ENCODE measurements at places on chromosomes 6 and 20. TPM values are rescaled to one million over a fixed set of nuclear protein-coding genes. Genes with fewer than 3 reads are reported as not detected.
A peak's percentile ranks its signal among the peaks of the same experiment; 100 is the strongest.

HIVEP2 gene
- total RNA-seq: 5.3 TPM

COL12A1 gene
- total RNA-seq: not detected

MKKS gene
- 4.2 TPM for total RNA-seq

MAP1LC3A gene
- 9.3 TPM for total RNA-seq

TUBB2B gene
- 2.5 TPM for total RNA-seq

PPP1R3G gene
- 0.03 TPM for total RNA-seq

SFTA2 gene
- total RNA-seq: 4.7 TPM

FOXS1 gene
- total RNA-seq: not detected

GRCh38 chr6:41655176-41655575 lies 16.9 kb downstream of the MDFI start:
- no peak for DNase-seq

DNA sequence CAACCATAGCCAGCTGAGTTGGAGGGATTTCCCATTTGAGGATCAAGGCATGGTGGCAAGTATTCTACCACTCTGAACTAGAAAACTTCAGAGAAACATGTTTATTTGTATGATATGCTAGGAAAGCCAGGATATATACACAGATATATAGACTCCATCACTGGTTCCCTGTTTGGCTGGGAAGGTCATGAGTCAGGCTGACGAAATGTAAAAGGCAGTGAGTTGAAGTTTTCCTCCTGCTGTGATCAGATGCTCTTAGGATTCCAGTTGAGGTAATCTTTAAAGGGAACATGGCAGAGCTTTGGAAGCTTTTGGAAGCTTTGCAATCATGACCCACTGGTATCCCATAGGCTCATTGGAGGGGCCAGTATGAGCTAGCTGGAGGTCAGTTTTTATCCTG lies 1369.1 kb downstream of the EPHA7 start:
- DNase-seq: no peak

DNA sequence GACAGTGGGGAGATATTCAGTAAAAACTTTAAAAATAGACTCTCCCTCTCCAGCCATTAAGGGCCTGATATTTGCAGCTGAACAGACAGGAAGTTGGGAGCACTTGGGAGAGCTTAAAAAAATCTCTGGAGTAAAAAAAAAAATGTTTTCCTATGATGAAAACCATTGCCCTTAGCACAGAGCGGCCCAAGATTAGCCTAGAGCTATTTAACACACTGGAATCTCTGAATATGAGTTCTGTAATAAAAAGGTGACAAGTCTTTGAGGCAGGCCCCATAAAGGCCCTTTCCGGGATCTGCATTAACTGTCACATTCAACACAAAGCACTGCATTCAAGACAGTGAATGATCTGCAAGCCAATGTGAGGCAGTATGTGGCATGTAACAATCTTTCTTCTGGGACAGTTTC lies 393.7 kb downstream of the ZFAND3 start:
- no peak for DNase-seq

GRCh38 chr6:1143655-1144054 lies 168.2 kb upstream of the FOXQ1 start:
- DNase-seq: no peak

DNA sequence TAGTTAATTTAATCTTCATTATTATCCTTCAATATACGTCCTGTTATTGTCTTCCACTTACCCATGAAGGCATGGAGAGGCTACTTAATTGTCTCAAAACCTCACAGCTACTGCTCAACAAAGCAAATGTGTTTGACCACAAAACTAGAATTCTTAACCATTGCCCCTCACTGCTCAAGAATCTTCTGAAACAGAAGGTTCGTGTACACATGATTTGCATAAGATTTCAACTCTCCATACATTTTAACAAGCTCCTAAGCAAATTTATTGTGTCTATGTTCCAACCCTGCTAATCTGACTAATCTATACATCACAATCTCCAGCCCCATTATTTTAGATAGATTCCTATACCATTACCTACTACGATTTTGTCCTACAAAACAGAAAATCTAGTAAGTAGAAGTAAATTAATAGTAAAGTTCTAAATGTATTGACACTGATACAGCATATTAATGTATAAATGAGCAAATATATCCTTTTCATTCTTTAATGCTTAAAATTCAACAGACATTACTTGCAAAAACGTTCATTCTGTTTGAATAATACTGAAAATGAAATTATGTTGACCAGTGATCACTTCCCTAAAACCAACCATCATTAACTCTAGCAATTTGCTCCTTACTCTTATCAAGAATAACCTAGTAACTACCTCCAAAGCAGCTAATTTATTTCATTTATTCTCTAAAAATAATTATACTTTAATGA lies 89.7 kb upstream of the RNF217 start:
- no peak for DNase-seq

DNA sequence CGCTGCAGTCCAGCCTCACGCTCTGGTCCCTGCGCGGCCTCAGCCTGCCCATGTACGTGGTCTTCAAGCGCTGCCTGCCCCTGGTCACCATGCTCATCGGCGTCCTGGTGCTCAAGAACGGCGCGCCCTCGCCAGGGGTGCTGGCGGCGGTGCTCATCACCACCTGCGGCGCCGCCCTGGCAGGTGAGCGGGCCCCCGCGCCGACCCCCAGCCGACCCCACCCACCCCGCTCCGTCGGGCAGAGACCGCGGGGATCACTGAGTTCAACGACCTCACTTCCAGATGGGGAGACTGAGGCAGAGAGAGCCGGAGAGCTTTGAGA lies 545 bp downstream of the SLC35D3 start:
- DNase-seq: no peak

DNA sequence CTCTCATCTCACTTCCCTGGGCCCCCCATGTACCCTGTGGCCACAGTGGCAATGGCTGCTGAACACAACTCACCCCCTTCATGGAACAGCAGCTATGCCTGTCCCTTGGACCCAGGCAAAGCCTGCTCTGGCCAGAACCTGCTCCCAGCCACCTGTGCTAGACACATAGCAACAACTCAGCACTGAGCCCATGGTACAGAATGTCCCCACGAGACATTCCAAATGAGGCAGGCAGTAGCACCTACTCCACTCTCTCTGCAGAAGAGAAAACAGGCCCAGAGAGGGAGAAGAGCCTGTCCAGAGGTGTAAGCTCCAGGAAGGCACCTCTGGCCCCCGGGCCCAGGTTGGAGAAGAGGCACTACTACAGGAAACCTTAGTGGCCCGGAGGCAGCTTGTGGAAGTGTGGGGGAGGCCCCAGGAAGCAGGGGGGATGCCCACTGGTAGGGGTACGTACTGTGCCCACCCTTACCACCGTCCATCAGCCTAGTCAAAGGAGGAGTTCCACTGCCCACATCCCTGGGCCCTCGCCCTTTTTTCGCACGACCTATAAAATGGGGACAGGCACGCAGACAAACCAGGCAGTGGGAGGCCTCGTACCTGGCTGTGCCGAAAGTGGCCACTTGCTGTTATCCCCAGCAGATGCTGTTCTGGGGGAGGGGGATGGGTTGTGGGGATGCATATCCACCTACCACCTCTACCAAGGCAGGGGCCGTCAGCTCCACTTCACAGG lies 97.2 kb downstream of the ASXL1 start:
- DNase-seq: no peak

DNA sequence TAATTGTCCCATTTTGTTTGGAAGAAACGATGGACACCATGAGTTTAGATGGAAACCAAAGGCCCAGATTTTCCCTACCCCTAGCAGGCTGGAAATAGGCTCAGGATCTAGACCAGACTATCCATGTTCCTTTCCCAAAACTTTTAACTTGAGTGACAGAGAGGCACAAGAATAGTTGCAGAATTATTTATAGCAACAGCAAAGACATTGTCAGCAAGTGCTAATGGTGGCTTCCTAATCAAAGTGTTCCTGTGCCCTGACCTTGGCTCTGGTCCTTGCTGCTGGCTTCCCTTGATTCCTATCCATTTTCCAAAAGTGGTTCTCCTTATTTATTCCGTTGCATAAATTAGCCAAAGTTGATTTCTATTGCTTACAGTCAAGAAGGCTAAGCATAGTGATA lies 103.1 kb downstream of the RNGTT start:
- DNase-seq: no peak

DNA sequence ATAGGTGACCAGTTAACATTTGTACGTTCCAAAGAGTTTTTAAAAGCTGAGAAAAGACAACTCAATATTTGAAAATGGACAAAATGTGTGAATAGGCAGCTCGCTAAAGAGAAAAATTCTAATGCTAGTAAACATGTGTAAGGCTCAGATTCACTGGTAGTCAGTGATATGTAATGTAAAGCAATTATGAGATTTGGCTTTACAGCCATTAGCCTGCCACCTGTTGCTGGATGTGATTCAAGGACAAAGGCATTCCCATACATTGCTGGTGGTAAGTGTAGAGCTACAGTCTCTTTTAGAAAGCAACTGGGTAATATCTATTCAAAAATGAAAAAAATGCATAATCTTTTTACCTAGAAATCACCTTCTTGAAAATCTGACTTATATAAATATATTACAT lies 114.3 kb downstream of the COL19A1 start:
- no peak for DNase-seq

DNA sequence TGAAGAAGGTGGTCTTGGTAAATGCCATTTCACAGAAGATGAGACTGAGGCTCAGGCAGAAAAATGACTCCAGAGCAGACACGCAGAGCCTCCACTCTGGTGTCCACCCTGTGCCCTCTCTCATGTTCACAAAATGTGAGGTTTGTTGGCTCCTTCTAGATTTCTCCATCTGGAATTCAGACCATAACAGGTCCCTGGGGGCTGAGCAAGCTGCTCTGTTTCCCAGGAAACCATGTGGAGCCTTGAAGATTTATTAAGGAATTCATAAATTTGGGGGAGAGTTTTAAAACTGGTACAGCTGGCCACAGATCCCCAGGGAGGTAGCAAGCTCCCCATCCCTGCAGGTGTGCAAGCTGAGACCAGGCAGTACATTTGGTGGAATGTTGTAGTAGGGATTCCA lies 38.8 kb upstream of the SIRPA start:
- no peak for DNase-seq

- DNase-seq: no peak
These were observed 88.1 kb downstream of the PPP1R14C start for GRCh38 chr6:150230832-150231524.

GRCh38 chr6:49339096-49339495 lies 124.0 kb downstream of the MMUT start:
- no peak for DNase-seq

- DNase-seq: no peak
These were observed 639 bp upstream of the ZNF335 start for GRCh38 chr20:45972500-45973183.

GRCh38 chr6:113697632-113698410 lies 159.3 kb upstream of the MARCKS start:
- DNase-seq: no peak

- no peak for DNase-seq
These were observed 208.9 kb upstream of the EXOC2 start for GRCh38 chr6:901696-902460.

- no peak for DNase-seq
These were observed 92.7 kb upstream of the ARMC2 start for GRCh38 chr6:108755257-108756240.

- DNase-seq: no peak
These were observed 256.1 kb downstream of the PLCB1 start for GRCh38 chr20:8388141-8388540.

DNA sequence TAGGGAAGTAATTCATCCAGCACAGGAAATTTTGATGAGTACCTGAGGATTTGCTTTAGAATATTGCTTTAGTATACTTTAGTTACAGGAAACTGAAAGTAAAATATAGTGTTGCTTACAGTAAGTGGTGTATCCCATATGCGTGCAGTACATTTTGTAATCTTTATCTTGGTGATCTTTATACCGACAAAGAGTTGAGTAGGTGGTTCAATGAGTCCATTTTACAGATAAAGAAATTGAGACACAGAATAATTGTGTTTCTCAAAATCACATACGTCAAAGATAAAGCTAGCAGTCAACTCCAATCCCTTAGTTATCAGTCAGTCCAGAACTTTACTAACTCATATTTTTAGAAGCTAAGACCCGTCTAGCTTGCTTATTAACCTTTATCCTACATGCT lies 65.8 kb upstream of the E2F3 start:
- no peak for DNase-seq

- no peak for DNase-seq
These were observed 318.7 kb downstream of the CDH4 start for GRCh38 chr20:61570646-61571195.

- no peak for DNase-seq
These were observed 21.3 kb downstream of the ANKRD6 start for GRCh38 chr6:89454300-89454699.

DNA sequence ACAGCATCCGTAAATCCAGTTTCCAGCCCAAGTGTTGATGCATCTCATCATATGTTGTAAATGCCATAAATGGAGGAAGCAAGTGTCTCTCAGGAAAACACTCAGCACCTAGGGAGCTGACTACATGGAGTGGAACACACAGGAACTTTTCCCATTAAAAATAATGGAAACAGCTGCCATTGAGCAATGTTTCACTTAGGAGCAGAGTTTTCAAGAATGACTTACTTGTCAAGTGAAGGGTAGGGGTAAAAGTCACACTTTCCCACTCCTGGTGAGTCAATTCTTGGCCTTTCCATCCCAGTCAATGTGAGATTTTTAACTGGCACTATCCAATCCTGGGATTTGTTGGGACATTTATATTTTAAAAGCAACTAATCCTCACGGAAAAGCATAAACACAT lies 119.4 kb upstream of the ASF1A start:
- no peak for DNase-seq

- DNase-seq: peak; percentile 74
These were observed 167.7 kb downstream of the SIM1 start for GRCh38 chr6:100296810-100297544.

DNA sequence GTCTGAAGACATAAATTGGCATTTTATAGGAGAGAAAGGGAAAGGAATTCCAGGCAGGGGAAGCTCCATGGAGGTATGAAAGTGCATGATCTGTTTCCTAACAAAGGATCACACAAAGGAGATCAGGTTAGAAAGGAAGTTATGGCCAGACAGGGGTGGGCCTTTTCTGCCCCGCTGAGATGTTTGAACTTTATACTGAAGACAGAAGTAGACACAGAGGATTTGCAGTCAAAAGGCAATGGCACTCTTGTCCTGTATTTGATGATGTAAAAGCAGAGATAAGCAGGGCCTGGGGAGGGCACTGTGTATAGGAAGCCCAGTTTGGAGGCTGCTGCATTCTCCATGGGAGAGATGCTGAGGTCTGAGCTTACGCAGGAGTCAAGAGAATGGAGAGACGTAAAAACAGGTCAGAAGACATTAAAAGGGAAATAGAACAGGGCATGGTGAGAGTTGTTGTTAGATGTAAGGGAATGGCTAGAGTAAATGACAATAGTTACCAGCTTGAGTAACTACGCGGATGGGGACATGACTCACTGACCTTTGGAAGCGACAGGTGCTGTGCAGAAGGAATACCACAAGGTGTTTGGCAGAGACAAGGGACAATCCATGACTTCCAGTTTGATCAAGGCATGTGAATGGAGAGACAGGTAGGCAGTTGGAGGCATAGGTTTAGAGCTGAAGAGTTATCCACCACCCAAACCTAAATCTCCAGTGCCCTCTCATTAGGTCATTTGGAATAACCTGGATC lies 190.6 kb upstream of the SASH1 start:
- DNase-seq: peak; percentile 3
